ENCODE measurements at places on chromosomes 13 and 19.

- no peak for DNase-seq
Measured at GRCh38 chr13:32491028-32491427, 47.6 kb downstream of the N4BP2L2 start.

DNA sequence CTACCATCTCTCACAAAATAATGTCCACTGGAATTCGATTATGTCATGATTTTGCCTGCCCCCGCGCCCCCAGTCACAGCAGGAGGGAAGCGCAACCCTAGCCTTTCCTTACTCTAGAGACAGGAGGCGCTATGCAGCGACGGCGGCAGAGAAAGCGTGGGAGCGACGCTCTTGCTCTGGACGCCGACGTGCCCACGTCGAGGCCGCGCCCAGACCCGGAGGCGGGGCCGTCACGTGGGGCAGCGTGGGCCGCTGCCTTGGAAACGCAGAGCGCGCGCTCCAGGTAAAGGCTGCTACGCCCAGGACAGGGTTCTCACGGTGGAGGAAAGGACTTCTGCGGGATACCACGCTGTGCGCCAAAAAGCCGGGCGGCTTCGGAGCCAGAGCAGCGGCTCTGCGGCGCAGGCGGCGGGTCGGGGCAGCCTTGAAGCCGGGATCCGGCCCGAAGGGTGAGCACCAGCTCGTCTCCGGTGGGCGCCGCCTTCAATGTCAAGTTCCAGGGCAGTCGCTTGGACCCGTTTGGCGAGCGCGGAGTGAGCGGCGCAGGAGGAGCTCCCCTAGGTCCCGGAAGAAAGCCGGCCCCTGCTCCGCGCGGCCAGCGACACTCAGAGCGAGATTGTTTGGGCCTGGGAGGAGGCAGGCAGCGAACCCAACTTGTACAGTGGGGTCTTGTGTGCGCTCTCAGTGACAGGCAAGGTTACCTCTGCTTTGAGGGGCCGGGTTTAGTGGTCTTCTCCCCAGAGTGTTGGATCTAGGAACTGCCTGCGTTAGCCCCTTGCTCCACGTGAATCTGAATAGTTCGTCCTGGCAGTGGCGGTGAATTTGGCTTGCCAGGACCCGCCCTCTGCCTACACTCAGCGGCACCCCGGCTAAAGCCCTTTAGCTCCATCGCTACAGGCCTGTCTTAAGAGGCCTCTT is 121.7 kb downstream of the MRPL57 start:
- peak; percentile 92 for DNase-seq

GRCh38 chr19:31534786-31535657 is 185.8 kb upstream of the TSHZ3 start:
- no peak for DNase-seq

DNA sequence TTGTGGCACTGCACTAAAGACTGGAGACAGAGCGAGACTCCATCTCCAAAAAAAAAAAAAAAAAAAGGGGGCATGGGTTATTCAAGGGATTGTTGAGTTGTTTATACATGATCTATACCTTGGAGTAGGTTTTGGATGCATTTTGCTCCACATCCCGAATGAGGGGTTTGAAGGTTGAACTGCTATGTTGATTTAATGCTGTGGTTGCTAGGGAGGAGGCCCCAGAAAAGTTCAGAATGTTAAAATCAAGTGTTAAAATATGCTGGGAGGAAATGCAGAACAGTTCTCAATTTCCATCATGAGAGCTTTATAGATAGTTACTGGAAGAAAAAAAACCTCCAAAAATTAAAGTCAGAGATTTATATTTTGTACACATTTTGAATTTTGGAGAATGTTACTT is 116.5 kb downstream of the DNAJC15 start:
- no peak for DNase-seq

DNA sequence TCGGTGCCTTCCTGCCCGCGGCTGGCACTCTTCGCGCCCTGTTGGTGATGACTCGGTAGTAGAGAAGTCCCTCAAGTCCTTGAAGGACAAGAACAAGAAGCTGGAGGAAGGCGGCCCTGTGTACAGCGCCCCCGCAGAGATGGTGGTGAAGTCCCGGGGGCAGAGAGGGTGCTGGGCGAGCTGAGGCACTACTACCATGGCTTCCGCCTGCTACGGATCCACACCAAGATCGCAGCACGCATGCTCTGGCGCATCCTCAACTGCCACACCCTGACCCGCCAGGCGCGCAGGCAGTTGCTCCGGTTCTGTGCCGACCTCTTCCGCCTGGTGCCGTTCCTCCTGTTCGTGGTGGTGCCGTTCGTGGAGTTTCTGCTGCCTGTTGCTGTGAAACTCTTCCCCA is 11.1 kb downstream of the ZSCAN1 start:
- no peak for DNase-seq

DNA sequence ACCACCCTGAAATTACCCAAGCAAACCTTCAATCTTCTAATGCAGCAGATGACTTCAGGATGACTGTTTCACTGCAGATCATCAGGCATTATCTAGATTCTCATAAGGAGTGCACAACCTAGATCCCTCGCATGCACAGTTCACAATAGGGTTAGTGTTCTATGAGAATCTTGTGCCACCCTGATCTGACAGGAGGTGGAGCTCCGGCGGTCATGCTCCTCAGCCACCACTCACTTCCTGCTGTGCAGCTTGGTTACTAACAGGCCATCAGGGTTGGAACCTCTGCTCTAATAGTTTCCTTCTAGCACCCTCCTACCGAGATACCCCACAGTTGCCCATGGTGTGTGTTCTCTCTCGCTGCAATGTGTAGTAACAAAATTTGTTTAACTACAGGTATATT is 442.8 kb downstream of the FGF14 start:
- no peak for DNase-seq

DNA sequence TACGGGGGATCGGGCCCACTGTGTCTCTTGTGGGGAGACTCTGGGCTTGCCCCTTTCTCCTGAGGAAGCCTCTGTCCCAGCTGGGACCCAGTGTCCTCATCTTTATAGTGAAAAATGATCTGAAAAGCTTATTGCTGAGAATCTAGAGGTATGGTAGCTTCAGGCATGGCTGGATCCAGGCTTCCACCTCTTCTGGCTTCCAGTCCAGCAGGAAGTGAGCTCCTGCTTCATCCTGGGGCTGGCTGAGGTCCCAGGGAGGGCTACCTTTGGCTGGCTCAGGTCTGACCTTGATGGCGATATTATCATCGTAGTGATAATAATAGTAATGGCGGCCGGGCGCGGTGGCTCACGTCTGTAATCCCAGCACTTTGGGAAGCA is 3.0 kb downstream of the SLC5A5 start:
- DNase-seq, result no peak
